H4 (cell line): ENCODE measurements at places on chromosomes 16 and 17. TPM values are rescaled to one million over a fixed set of nuclear protein-coding genes. Genes with fewer than 3 reads are reported as not detected.

Gene KCNH4
- 0.06 TPM in 1 of 2 replicates, not detected in the other for total RNA-seq

Gene MRPL28
- 159 and 167 TPM in 2 replicates for total RNA-seq

Gene LPCAT2
- total RNA-seq, result 10.0 and 11.7 TPM in 2 replicates

Gene SRP68
- total RNA-seq, result 37.3 and 39.7 TPM in 2 replicates

Gene SRL
- total RNA-seq, result not detected in 2 replicates

Gene HS3ST3B1
- total RNA-seq, result 9.7 and 9.8 TPM in 2 replicates

Gene WBP2
- 14.8 and 26.3 TPM in 2 replicates for total RNA-seq

Gene CBFA2T3
- total RNA-seq, result not detected in 2 replicates

Gene YBX2
- total RNA-seq, result not detected in 2 replicates

Gene TOX3
- total RNA-seq, result 0.04 and 0.31 TPM in 2 replicates

Gene TNFRSF17
- total RNA-seq, result not detected in 2 replicates

Gene EFCAB5
- 0.58 TPM in 1 of 2 replicates, not detected in the other for total RNA-seq

Gene RHBDL3
- 2.9 and 3.6 TPM in 2 replicates for total RNA-seq

Gene EXOC3L1
- total RNA-seq, result not detected in 2 replicates

Gene BCAR1
- 12.9 and 19.6 TPM in 2 replicates for total RNA-seq

Gene ITGB4
- 0.15 and 0.35 TPM in 2 replicates for total RNA-seq

Gene WFDC1
- total RNA-seq, result not detected in 2 replicates

Gene RND2
- not detected in 2 replicates for total RNA-seq

Gene NFATC2IP
- total RNA-seq, result 9.9 and 12.7 TPM in 2 replicates

Gene KRTAP2-1
- total RNA-seq, result not detected in 2 replicates

Gene CCL4
- not detected in 2 replicates for total RNA-seq

Gene TUFM
- 150 and 159 TPM in 2 replicates for total RNA-seq

Gene C1QTNF8
- not detected in 2 replicates for total RNA-seq

Gene ITGA2B
- total RNA-seq, result 0.21 and 0.82 TPM in 2 replicates

Gene STX8
- total RNA-seq, result 69.9 and 103 TPM in 2 replicates
